ENCODE measurements at places on chromosomes 16 and 17.

DNA sequence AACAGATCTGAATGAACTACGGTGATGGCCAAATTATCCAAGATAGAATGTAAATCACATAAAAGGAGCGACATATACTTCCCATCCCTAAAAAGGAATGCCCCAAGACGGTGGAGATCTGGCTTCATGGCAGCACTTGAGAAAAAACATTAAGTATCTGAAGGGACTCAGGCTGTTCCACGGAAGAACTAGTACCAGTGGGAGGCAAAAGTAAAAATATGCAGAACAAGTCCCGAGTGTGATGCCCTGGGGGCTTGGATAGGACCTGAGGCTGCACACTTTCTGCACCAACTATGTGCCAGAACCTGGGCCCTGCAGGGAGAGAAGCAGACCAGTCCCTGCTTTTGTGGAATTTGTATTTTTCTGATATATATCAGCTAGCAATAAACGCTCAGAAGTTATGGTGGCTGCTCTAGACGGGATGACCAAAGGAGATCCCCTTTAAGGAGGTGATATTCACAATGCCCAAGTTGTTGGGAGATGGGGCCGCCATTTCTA, 539 bp upstream of the CKLF start:
- no peak for DNase-seq

DNA sequence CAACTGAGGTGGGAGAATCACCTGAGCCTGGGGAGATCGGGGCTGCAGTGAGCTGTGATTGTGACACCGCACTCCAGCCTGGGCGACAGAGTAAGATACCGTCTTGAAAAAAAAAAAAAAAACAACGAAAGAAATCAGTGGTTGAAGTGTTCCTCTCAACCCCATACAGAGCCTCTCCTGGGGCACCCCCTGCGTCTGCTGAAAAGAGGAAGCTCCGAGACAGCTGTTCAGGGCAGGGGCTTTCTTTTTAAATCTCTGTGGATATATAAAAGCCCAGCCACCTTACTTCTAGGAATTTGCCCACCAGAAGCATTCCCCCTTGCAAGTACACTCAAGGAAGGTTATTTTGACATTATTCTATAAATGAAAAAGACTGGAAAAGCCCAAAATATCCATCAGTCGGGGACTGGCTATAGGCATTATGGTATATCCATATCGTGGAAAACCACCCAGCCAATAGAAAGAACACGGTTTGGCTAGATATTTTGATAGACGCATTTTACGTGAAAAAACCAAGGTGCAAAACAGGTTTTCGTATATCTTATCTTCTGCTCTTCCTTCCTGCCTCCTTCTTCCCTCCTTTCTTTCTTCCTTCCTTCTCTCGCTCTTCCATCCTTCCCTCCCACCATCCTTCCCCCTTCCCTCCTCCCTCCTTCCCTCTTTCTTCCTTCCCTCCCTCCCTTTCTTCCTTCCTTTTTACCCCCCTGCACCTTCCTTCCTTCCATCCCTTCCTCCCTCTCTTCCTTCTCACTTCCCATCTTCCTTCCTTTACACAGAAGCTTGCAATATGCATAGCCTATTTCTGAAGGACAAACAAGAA, 9.2 kb upstream of the CCL22 start:
- DNase-seq: no peak

DNA sequence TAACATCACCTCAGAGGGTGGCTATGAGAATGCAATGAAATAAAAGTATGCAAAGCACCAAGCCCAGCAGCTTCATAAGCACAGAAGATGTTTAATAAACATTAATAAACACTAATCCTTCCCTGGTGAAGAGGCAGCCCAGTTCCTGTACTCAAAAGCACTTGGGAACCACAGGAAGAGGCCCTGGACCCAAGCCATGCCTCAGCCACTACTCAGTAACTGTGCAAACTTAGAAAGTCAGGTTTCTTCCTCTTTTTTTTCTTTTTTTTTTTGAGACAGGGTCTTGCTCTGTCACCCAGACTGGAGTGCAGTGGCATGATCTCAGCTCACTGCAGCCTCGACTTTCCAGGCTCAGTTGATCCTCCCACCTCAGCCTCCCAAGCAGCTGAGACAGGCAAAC, 5.3 kb downstream of the ARHGAP17 start:
- no peak for DNase-seq

DNA sequence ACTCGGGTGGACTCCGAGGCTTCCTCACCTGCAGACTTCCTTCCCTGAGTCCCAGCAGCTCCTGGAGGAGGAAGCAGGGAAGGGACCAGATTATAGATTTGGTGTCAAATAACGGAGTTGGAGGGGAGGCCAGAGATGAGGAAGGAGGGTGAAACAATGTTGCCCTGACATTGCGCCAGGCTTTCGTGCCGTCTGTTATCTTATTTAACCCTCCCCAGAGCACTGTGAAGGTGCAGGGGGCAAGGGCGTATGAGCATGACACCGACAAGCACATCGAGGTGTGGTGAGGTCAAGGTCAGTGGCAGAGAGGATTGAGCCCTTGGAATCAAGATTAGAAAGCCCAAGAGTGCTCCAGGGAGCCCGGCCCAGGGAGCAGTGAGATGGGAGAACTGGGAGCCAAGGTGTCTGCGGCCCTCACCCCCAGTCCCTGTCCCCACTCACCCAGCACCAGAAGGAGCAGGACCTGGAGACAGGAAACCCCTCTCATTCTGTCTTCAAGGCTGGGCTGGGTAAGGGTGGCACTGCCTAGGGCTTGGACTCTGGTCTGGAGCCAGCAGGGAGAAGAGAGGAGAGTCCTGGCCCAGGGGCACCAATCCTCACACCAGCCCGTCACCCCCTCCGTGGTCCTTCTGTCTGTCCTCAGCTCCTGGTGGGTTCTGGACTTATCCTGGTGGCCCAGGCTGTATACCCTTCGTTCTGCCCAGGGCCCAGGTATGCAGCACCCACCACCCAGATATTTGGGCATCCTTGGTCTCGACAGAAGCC, 1.1 kb downstream of the PRSS33 start:
- DNase-seq: no peak

DNA sequence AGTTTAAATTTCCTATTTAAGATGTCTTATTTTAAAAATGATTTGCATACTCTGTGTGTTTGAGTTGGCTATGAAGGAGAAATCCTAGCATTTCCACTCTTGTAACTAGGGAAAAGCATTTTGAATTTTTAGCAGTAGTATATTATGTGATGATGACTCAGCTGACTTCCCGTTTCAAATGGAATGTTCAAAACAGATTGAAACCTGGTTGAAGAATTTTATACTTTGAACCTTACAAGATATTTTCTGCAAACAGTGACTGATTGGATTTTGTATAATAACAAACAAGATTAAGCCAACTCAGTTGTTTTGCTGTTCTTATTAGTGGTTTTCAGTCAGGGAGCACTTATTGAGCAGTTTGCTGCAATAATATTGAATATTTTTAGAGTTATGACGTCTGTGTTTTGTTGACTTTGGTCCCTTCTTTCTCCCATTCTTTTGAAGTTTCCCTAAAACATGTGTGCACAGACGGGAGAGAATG, 8.0 kb downstream of the TNRC6A start:
- no peak for DNase-seq

GRCh38 chr16:3576211-3576610, 992 bp downstream of the NLRC3 start:
- DNase-seq: no peak

DNA sequence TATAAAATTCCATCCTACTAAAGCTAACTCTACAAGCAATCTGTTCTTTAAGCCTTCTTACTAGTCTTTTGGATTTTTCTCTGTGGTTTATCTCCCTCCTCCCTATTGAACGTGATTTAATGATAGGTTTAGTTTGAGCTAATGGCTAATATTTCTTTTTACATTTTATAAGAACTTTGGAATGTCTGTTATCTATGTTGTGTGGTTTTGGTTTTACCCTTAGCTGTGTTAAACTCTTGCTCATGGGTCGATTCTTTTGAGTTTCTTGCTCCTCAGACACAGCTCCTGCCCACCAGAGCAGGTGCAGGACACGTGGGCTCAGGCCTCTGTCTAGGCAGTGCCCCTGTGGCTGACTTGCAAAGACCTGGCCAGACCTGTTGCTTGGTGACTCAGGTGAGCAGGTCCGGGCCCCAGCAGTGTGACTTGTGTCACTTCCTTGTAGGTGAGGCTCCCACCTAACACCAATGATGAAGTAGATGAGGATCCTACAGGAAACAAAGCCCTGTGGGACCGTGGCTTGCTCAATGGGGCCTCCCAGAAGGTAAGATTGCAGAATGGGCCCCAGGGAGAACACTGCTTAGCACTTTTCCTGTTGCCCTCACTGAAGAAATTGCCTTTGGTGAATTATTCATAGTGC, 45.1 kb downstream of the SF3B3 start:
- DNase-seq: no peak

DNA sequence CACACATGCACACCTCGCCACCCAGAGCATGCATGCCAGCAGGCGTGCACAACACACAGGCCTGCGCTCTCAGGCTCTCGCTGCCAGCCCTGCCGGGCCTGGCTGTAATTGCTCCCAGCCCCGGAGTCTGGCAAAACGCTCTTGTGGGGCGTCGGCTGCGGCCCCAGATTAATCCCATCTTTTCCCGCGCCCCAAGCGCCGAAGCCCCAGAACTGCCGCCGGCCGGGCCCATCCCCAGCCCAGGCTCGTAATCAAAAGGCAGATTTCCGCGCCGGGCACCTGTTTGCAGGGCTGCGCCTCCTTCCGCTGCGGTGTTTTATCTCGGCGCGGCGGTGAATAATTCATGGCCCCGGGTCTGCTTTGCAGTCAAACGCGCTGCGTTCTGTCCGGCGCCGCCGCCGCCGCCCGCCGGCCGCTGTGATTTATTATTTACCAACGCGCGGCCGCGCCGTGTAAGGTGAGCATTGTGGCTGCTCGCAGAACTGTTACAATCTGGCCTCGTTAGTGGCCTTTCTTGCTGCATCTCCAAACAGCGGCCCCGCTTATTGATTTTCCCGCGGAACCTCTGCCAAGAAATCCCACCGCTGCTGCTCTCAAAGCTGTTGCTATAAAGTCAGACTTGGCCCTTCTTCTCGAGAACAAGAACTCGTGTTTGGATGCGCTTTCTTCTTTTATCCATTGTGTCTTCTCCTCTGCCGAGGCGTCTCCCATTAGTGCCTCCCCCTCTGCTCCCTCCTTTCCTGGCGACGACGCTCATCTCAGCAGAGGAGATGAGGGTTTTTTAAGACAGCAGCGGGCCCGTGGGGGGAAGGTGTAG, 126.1 kb downstream of the IRX5 start:
- no peak for DNase-seq

DNA sequence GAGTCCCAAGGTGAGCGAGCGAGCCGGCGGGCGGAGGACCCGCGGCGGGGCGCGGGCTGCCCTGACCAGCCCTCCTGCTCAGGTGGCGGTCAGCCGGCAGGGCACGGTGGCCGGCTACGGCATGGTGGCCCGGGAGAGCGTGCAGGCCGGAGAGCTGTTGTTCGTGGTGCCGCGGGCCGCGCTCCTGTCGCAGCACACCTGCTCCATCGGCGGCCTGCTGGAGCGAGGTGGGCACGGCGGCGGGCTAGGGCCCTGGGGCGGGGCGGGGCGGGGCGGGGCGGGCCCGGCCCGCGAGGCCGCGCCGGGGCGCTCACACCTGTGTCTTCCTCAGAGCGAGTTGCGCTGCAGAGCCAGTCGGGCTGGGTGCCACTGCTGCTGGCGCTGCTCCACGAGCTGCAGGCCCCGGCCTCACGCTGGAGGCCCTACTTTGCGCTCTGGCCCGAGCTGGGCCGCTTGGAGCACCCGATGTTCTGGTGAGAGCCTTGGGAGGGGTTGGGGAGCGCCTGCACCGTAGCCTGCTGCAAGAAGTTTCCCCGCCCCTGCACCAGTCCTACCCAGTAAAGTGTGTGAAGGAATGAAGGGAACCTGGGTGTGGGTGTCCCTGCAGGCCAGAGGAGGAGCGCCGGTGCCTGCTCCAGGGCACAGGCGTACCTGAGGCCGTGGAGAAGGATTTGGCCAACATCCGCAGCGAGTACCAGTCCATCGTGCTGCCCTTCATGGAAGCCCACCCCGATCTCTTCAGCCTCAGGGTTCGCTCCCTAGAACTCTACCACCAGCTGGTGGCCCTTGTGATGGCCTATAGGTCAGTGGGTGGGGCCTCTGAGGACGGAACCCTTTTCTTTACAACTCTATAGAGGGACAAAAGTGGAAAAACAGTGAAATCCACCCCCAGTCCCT, 802 bp downstream of the SETD6 start:
- DNase-seq: no peak

DNA sequence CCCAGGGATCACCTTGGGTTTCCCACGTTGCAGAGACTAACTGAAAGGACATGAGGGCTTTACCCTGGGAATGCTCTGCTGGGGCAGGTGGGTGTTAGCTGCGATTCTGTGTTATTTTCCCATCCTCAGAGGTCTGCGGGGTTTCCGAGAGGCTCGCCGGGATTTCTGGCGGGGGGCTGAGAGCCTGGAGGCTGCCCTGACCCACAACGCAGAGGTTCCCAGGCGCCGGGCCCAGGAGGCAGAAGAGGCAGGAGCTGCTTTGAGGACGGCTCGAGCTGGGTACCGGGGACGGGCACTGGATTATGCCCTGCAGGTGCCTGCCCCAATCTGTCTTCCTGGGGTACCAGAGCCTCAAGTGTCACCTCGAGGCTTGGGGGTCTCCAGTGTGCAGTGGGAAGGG, 6.9 kb downstream of the ACAP1 start:
- DNase-seq: no peak

GRCh38 chr17:17736205-17737183, 55.2 kb downstream of the RAI1 start:
- no peak for DNase-seq

- DNase-seq: no peak
These were observed 8.5 kb upstream of the SLC39A11 start for GRCh38 chr17:73101031-73101430.

DNA sequence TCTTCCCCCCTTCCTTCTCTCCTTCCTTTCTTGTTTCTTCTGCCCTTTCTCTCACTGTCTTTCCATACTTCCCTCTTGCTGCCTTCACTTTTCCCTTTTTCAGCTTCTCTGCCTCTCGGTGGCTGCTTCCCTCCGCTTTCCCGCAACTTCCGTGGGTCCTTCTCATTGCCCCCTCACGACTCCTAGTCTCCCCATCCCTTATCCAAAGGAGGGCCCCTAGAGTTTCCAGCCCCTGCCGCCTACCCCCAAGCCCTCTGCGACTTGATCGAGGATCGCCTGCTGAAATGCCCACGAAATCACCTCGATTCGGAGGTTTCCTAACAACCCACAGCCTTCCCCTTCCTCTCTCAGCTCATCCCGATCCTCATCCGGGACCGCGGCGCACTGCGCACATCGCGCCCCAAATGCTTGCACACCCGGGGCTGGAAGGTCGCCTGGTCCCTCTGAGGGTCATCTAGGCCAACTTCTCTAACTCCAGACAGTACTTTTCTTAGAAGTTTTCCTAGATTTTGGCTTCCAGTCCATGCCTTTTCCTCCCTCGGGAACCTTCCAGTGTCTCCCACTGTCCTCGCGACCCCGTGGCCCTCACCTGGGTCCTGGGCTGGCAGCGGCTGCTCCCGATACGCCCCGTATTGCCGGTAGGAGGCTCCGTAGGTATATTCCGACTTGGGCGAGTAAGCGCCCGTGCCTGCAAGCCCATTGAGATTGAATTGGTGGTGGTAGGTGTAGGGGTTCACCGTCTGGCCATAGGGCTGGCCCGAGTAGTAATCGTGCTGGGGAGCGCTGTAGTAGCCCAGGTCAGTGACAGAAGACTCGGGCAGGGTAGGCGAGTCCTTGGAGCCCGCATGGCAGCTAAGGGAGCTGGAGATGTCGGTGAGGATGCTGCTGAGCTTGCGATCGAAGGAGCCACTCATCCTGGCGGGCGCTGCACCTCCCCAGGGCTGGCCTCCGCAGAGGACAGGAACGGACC, 654 bp downstream of the DLX3 start:
- DNase-seq: no peak

- no peak for DNase-seq
These were observed 3.9 kb downstream of the CDH13 start for GRCh38 chr16:82630688-82631087.

GRCh38 chr17:63015824-63016223, 49.8 kb downstream of the TANC2 start:
- no peak for DNase-seq

GRCh38 chr16:57239107-57239506, 6.0 kb upstream of the ARL2BP start:
- no peak for DNase-seq

Measured in stimulated activated CD8-positive, alpha-beta memory T cell treated with anti-CD3 and anti-CD28 coated beads, Interleukin-4, amount 100 ng/mL, for 1 hour (primary cell).